ENCODE measurements at places on chromosomes 12 and 14.
A peak's percentile ranks its signal among the peaks of the same experiment; 100 is the strongest.

DNA sequence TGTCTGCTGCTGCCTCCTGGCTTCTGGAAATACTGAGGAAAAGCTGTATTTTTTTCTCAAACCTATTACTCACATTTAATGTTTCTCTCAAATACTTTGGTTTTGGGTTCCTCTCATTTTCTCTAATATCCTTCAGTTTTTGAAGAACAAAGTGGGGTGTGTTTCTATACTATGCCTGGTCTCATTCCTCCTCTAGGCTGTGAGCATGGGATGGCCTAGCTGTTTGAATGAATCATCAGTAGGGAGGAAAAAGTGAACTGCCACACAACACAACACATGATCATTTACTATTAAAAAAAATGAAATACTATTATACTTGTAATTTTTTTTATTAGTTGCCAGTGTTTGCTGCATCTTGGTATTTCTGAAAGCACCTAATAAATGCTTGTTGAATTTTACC lies 11.3 kb upstream of the SMCO3 start:
- DNase-seq: no peak

GRCh38 chr12:114409852-114410600 lies 4.1 kb upstream of the TBX5 start:
- no peak for DNase-seq

- no peak for DNase-seq
Measured at GRCh38 chr14:77338302-77338701, 17.5 kb downstream of the GSTZ1 start.

DNA sequence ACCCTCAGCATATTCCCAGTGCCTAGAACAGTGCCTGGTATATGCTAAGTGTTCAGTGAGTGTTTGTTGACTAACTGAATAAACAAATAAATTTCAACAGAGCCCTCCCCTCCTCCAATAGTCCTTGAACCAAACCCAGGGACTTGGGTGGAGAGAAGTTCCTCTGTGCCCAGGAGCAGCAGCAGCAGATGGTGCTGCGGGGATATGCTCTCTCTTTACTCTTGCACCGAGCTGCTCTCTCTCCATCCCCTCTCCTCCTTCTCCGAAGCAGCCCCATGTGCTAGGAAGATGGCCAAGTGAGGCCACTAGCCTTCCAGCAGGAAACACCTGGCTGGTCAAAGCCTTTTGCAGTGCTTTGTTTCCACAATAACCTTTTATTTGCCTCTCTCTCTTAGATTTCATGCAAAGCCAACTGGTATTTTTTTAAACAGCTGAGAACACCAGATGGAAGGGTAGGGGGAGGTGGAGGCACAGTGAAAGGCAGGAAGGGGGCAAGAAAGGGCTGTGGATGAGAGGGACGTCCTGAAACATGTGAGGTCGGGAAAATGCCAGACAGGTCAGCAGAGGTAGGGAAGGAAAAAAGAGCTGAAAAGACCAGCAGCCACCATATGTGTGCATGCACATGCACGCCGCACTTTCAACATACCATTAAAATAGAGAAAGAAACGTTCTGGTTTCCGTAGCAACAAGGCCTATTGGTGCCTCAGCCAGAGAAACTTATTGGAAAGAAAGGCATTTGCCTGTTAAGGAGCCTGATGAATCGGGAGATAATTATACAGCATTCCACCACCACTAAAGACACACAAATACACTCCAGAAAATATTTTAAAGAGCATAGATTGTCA lies 78.9 kb downstream of the EMP1 start:
- DNase-seq: peak; percentile 17

DNA sequence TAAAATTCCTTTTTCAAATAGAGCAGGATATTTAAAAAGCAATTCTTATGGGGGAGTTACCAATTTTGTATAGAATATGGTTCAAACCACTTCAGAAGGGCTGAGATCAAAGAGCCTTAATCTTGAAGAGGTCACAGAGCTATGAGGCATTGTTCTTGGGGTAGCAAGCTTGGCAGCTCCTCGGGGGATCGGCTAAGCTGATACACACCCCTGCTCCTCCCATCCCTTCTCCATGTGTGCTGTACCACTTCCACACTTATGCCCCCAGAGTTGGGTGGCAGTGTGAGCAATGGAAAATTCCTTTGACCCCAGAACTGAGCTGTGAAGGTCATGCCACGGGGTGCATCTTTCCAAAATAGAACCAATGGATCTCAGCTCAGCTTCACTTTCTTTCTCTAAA lies 15.0 kb upstream of the TMEM30B start:
- no peak for DNase-seq

DNA sequence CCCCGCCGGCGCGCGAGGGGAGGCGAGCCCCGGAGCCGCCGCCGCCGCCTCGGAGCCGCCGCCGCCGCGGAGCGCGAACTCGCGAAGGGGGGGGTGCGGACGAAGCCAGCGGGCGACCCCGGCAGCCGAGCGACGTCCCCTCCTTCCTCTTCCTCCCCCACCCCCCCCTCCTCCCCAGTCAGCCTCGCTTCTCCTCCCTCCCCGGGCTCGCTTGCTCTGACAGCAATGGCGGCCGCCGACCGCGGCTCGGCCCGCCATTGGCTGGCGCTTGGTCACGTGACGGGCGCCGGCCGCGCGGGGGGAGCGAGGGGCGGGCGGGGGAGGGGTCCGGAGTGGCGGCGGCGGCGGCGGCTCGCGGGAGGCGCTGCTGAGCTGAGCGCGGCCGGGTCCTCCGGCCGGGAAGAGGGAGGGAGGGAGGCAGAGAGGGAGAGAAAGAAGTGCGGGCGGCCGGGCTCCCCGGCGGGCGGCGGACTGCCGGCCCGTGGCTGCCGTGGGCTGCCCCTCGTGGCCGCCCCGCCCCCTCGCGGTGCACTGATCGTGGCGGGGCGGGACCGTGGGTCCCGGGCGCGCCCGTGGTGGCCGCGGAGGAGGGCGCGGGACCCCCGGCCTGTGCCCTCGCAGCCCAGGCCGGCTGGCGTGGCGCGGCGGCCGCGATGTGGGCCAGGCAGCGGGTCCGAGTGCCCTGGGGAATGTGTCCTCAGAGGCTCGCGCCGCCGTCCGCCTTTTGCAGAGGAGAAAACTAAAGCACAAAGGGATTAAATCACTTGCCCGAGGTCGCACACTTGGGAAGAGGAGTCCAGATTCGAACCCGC lies at the start of gene MED13L:
TSS of gene MED13L (minus strand) at position 227 of the 812 bp plus-strand sequence. CDS start 562 bp downstream, outside the sequence.
- DNase-seq: no peak

GRCh38 chr12:86660488-86661147 lies 404.4 kb upstream of the MGAT4C start:
- no peak for DNase-seq

DNA sequence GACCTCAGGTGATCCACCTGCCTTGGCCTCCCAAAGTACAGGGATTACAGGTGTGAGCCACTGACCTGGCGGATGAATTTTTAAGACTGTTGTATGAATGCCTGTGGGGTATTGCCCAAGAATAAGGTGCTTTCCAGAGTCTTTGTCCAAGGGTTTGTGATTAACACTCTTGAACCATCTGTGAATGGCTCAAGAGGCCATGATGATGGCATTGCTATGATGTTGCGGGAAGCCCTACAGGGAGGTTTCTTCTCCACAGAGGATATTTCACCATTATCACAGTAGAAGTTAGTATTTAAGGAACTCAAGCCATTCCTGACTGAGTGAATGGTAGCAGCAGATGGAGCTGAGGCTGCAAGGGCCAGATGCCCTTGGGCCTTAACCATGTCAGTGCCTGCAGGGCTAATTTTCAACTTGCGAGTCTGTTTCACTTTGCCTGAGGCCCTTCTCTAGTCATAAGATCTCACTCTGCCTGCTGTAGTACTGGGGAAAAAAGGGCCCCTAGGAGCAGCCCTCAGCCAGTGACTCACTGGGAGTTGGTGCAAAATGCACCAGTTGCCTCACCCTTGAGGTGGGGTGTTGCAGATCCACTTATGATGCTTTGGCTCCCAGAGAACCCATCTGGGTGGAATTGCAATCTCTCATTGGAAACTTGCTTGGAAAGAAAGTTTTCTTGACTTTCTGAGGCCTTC lies 108.6 kb upstream of the FLRT2 start:
- DNase-seq: no peak

- no peak for DNase-seq
Measured at GRCh38 chr12:22412581-22412980, 78.1 kb upstream of the ST8SIA1 start.

DNA sequence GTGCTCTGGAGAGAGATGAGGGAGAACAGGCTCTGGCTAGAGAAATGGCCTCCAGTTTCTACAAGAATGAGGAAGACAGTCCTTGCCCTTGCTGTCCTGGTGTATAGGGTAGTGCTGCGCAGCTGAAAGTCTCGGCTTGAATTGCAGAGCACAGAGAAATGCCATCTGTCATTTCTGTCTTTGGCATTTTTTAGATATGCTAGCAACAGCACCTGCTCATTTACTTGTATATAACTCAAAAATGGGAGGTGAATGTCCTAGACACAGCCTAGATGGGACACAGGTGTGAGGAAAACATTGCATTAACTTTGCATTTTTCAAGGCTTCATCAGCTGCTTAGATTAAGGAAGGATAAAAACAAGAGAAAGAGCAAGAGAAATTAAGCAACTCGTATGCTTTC lies 35.8 kb downstream of the GPR19 start:
- DNase-seq: no peak

DNA sequence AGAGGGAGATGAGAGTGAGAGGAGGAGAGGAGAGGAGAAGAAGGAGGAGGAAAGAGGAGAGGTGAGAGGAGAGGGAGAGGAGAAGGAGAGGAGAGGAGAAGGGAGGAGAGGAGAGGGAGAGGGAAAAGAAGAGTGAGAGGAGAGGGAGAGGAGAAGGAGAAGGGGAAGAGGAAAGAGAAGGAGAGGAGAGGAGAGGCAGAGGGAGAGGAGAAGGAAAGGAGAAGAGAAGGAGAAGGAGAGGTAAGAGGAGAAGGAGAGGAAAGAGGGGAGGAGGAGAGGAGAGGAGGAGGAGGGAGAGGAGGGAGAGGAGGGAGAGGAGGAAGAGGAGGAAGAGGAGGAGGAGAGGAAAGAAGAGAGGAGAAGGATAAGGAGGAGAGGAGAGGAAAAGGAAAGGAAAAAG lies 266.8 kb downstream of the ITPR2 start:
- no peak for DNase-seq

- DNase-seq: no peak
Measured at GRCh38 chr12:14175206-14175605, 190.3 kb upstream of the ATF7IP start.

GRCh38 chr14:65846196-65846868 lies 433.8 kb downstream of the FUT8 start:
- peak; percentile 23 for DNase-seq

DNA sequence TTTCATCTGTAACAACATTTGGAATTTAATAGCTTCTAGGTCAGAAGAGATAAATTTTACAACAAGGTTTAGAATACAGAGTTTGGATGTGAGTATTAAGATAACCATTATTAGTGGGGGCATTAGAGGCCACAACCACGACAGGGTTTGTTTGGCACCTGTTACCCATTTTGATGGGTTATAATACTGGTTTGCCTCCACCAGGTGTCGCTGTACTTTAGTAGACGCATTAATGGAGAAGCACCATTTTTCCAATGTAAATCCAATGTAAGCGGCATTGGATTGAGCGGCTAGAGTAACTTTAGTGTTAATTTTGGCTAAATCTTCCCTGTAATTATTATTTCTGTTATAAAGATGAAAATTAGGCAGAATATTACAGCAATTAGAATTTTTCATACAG lies 136.2 kb downstream of the SLCO1B3 start:
- no peak for DNase-seq

- DNase-seq: no peak
Measured at GRCh38 chr14:65509842-65510241, 97.3 kb downstream of the FUT8 start.

DNA sequence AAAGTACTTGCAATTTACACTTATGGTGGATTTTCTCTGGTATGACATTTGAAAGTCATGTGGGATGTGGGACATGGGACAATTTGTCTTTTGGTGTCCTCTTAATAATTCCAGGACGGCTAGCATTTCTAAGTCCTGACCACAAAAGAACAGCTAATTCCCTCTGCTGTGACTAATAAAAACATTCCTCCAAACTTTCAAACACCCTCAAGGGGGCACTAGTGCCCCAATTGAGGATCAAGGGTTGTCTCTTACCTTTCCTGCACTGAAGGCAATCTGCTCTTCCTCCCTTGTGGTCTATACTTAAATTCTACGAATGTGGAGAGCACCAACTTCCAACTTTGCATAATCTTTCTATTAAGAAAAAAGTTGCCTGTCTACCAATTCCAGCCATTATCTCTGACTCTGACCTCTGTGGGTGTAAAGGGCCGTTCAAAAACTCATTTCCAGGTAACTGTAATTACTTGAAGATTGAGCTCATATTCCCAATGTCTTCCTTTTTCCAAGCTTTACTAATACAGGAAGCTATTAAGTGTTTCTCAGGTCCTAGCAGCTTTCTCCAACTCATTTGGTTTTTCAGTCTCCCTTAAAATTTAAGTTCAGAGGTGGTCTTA lies 210.2 kb downstream of the PTPRO start:
- peak; percentile 34 for DNase-seq

GRCh38 chr12:122473543-122474323 lies 27.0 kb downstream of the ZCCHC8 start:
- no peak for DNase-seq

DNA sequence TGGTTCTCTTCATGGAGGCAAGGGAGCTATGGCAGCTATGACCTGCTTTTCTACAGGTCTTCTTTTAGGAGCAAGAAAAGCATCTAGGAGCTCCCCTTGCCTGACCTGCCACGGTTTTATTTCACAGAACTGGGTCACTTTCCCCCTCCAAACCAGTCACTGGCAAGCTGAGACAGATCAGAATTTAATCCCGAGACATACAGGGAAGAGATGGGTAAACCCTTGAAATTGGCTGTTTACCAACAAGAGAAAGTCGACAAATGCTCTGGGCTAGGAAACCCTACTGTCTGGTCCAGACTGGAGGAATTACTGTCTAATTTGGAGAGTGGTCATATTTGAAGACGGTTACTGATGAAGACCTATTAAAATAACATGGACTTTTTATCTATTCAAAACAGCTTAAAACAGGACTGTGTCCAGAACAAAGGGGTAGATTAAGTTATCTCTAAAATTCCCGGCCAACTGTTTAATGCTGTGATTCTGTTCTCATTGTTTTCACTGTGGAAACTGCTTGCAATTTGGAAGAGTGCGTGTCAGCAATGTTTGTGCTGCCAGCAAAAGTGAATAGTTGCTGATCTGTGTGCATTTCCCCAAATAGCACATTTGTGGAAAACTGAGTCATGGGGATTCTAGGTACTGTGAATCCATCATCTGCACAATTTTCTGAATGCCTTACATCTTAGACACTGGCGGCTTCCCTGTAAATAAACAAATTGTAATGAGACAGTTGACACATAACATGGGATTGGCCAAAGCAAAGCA lies 73.4 kb upstream of the EEA1 start:
- no peak for DNase-seq

GRCh38 chr14:97524589-97525319 lies 727.6 kb downstream of the VRK1 start:
- no peak for DNase-seq

- DNase-seq: no peak
Measured at GRCh38 chr12:2027351-2027750, 23.1 kb upstream of the DCP1B start.

All from NCI-H524 treated with DMSO at 0.1 percent for 48 hours (cell line).